ENCODE measurements at places on chromosomes 7 and 10.

GRCh38 chr10:3647074-3647473 lies 137.9 kb downstream of the KLF6 start:
- no peak for DNase-seq

DNA sequence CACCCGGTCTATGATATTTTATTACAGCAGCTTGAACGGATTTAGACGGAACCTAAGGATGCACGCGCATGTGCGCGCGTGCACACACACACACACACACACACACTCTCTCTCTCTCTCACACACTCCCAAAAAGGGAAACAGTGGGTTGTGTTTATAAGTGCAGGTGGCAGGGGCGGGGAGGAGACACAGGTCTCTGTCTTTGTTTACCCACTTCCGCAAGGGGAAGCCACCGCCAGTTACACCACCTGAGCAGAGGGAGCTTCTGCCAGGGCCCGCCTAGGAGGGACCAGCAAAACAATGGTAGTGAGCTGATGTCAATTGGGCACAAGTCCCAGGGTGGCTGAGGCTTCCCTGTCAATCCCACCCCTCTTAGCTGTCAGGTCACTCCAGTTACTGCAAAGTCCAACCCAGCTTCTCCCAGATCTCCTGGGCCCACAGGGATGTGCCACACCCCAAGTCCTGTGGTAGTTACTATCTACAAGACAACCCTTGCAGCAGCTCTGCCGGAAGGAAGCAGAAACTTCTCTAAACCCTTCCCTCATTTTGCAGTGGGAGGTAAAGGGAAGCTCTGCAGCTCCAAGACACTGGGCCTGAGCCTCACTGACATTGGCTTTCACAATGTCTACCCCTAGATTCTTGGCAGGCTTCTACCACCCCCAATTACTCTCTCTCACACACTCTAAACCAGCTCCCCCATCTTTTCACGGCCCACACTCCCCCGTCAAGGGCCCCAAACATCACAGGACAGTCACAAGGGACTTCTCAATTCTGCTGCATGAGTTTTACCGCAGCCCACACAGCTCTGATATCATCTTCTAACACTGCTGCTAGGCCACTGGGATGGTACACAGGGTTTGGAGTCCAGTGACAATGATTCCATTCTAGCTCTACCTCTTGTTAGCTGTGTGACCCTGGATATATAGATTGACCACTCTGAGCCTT lies 17.6 kb downstream of the ANXA11 start:
- peak; percentile 61 for DNase-seq

- DNase-seq, result no peak
Observed at GRCh38 chr10:50480054-50481007, 143.4 kb downstream of the SGMS1 start.

DNA sequence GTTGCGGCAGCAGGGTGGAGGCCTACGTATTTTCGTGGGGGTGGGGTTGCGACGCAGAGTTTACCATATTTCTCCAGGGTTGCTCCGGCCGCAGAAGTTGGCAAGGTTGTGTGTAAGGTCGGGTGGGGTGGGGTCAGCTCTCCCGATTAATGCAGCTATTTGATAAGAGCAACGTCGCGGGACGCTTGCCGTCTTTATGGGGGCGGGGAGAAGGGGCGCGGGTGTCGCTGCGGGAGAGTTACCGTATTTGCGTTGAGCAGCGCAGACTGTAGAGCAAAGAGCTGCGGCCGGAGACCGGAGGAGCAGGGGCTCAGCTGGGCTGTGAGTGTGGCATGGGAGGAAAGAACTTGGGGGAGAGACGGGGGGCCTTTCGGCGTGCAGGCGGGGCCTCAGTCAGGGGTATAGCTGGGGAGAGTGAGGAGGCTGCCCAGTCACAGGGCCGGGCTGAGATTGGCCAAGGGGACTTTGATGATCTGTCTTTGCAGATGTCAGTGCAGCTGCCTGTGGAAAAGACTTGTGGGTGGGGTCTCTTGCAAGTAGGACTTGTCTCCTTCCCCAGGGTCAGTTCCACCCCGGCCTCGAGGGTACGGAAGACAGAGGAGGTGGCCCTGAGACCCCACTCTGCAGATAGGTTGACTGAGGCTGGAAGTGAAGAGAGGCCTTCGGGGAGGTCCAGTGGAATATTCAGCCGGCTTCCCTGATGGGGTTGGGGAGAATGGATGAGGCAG lies 26.6 kb downstream of the ZNF775 start:
- DNase-seq, result no peak

DNA sequence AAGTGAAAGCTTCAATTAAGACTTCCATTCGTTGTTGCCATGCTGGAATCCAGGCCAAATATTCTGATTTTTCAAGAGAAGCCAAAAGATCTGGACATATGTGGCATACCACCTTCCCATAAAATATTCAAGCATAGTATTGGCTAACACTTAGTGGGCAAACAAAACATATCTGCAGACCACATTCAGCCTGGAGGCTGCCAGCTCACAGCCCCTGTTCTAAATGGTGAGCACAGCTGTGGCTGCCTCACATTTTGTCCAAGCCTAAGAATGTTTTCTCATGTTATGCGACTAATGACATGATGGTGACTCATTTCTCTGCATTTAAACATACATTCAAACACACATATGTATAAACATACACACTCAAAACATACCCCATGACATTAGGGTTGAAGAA lies 10.6 kb upstream of the CALU start:
- no peak for DNase-seq

GRCh38 chr10:8072211-8072610 lies 17.7 kb downstream of the GATA3 start:
- DNase-seq, result no peak

DNA sequence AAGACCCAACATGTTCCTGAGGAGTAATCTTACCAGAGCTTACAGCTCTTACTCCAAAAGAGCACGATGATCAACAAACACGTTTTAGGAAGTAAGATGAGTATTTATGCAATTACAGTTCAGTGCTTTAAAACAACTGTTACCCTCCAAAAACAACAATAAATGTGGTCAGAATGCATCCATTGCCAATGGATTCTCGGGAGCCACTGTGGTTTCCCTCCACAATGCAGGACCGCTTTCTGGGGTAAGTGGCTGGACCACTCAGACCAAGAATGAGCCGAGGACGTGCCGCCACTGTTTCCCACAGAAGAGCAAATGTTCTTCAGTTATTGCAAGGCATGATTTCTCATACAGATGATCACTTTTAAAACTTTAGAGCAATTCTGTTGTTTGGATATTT lies 232.3 kb upstream of the MKLN1 start:
- no peak for DNase-seq

DNA sequence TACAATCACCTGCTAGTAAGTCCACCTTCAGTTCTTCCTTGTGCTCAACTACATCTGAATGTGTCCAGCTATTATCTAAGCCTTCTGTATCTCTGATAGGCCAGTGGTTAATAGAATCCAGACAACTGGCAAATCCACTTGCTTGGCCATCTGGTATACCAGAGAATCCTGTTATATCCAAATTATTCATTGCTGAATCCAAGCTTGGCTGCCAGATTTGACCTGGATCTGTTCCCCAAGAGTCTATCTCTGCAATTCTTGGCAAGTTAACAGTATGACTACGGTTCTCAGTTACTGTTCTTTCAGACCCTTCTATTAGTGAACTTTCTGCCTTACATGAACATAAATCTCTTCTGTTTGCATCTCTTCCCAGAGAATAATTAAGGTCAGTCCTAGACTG lies 154.6 kb upstream of the TARP start:
- no peak for DNase-seq

DNA sequence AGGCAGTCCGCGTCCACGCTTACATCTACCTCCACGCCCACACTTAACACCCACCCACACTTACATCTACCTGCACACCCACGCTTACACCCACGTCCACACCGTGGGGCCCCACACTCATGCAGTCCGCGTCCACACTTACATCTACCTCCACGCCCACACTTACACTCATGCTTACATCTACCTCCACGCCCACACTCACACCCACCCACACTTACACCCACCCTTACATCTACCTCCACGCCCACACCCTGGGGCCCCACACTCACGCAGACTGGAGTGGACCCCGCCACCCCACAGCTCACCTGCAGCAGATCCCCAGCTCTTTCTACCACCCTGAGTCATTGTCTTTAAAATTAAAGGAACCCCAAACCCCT lies 32.4 kb upstream of the PWWP2B start:
- DNase-seq, result no peak

GRCh38 chr10:93464776-93465388 lies 17.3 kb downstream of the MYOF start:
- DNase-seq, result no peak

DNA sequence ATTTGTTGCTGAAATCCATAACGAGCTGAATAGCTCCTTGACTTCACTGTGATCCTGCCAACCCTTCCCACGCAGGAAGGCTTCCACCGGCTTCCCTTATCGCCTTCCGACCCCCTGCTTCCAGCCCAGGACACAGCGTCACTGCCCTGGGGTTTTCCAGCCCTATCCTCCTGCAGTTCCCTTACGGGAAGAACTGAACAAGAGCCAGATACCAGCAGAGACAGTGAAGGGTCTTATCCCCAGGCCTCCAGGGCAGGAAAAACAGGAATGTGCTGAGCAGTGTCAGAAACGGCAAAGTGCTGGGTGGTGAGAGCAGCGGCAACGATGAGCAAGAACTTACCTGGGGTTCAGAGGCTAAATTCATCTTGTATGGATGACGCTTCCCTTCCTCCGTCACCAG lies 22.4 kb downstream of the PDLIM1 start:
- DNase-seq, result no peak

DNA sequence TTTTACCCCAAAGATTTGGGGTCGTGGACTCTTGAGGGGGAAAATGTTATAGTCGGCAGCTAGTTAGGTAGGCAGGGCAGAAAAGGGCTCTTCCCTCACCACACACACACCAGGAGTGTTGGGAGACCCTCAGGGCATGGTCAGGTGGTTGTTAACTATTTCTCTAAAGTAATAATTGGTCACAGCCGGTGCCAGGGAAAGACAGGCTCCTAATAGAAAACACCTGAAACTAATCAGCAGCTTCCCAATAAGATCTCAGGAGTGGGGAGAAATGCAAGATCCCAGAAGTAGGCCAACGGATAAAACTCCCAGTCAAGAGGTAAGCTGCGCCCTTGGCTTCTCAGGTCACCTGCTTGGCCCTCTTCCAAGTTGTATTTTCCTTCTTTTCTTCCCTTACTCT lies 213.1 kb downstream of the PHTF2 start:
- no peak for DNase-seq

DNA sequence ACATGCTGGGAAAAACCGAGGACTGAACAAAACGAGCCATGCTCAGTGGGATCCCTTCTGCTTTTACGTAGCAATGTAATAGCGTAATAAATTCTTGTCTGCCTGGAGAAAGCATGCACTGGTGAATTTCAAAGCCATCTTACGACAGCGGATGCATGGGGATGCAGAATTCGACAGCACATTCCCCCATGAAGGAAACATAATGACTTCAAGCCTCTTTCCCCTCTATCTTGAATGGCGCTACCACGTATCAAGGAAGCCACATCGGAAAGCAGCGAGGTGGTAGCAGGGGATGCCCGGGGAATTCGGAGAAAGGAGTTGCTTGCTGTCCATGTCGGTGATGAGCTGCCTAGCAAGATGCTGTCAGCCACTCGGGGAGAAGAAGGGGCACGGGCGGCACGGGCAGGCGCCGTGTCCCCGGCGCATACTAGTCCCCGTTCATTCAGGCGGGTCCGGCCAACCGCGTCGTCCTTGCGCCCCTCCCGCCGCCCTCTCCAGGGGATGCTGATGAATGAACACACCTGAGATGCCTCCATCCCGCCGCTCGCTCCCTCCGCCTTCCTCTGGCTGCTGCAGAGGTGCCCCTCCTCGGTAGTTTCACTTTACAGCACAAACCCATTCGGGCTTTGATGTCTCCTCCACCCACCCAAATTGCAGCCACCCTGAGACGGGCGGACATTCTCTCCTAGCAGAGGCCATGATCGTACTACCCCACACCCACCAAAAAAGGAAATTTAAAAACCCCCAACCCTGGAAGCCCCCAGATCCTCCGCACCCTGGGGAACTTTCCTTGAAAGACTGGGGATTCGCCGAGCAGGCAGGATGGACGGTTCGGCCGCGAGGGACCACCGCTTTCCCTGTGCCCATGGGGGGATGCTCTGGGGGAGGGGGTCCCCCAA lies 644 bp downstream of the SORBS1 start:
- no peak for DNase-seq

DNA sequence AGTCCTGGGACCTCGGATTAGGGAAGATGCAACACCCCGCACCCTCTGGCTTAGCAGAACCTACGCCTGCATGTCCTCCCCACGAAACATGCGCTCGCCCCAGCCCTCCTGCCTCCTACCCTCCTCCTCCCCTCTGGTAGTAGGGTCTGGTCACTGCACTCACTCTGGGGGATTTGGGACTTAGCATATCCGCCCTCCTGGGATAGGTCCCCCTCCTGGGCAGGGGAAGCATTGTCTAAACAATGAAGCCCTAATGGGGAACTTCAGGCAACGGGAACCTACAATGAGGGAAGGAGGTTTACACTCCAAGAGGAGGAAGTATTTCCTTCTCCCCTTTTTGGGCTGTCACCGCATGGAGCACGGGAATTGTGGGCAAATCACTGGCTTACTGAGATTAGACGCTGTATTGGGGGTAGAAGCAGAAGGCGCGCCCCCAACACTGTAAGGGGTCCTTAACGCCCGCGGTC lies 892 bp downstream of the CRHR2 start:
- DNase-seq, result no peak

GRCh38 chr10:120052964-120053702 lies 160.6 kb downstream of the SEC23IP start:
- no peak for DNase-seq

GRCh38 chr7:156722043-156722826 lies 81.7 kb downstream of the RNF32 start:
- no peak for DNase-seq

DNA sequence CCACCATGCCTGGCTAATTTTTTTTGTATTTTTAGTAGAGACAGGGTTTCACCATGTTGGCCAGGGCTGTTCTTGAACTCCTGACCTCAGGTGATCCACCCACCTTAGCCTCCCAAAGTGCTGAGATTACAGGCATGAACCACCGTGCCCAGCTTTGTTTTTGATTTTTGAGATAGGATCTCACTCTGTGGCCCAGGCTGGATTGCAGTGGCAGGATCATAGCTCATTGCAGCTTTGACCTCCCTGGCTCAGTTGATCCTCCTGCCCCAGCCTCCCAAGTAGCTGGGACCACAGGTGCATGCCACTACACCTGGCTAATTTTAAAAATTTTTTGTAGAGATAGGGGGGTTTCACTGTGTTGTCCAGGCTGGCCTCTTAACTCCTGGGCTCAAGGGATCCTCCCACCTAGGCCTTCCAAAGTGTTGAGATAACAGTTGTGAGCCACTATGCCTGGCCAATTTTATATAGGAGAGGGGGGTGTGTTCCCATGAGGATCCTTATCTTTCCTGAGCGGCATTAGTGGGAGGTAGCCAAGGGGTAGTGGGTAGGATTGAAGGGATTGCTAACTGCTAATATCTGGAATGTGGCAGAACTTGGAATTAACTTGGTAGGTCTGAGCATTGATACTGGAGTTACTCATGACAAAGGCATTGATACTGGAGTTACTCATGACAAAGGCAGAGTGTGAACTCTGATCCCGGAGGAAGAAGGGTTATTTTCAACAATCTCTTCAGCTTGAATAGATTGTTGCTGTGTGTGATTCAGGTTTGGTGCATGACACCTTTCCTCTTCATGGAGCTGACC lies 1.0 kb upstream of the NOLC1 start:
- DNase-seq, result no peak

- DNase-seq, result no peak
Observed at GRCh38 chr10:10824591-10825148, 193.0 kb upstream of the CELF2 start.
